ENCODE measurements at places on chromosomes 11 and 22.

GRCh38 chr11:131108760-131109159 lies 192.5 kb upstream of the SNX19 start:
- DNase-seq = no peak

DNA sequence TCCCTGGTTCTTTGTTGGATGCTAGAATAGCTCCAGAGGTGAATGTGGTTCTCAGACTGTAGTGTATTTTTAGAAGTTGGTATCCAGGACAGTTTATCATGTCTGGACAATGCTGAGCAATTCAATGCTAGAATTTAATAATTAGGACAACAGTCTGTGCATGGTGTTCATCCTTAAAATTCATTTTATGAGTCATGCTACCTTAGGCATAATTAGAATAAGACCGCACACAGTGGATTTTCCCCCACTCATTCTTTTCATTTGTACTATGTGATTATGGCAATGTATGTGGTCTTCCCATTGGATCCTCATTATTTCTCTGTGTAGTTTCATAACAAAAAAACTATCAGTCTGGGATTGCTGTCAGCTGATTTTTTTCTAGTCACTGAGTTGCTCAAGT lies 196.7 kb downstream of the ARHGAP42 start:
- no peak for DNase-seq

- DNase-seq = no peak
Measured at GRCh38 chr22:19671316-19671715, 43.0 kb upstream of the SEPTIN5 start.

DNA sequence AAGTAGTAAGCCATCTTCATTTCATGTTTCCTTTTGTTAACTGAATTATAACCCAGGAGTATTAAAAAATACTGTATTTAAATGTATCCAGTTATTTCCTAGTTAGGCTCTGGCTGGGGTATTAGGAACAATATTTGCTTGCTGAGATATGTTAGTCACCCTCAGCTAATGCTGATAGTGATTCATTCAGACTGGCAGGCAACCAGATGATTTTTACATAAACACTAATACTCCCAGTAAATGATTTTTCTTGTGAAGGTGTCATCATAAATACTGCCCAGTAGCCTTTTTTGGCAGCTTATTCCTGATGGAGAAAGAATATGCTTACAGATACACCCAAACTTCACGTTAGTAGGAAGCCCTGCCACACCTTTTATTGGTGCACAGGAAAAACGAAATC lies 8.1 kb downstream of the YWHAH start:
- DNase-seq = no peak

DNA sequence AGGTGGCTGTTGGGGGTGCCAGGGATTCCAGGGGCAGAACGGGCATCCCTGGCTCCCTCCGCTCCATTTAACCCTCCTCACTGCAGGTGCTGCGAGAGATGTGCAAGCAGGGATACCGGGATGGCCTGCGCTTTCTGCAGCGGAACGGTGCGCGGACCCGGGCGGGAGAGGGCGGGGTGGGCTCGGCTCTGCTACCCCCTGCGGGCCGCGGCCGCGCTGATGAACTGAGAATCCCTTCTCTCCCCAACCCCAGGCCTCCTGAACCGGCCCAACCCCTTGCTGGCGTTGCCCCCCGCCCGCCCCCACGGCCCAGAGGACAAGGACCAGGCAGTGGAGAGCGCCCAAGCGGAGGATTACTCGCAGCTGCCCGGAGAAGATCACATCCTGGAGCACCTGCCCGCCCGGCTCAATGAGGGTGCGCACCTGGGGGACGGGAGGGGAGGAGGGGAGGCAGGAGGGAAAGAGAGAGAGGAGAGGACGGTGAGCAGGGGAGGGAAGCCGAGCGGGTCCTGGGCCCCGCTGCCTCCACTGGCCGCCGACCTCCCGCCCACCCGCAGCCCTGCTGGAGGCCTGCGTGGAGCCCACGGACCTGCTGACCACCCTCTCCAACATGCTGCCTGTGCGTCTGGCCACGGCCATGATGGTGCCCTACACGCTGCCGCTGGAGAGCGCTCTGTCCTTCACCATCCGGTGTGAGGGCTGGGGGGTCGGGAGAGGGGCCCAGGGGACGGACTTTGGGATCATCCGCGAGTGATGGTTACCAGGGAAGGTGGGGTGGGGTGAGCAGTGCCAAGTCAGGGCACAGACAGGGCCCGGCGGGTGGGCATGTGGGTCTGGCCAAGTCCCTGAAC lies 4.1 kb upstream of the CRACR2B start:
- no peak for DNase-seq

GRCh38 chr11:3136546-3137455 lies 28.3 kb downstream of the OSBPL5 start:
- DNase-seq = no peak

All from stimulated activated CD4-positive, alpha-beta T cell treated with anti-CD3 and anti-CD28 coated beads, Interleukin-2, amount 100 ng/mL, for 4 hours (primary cell).